ENCODE measurements at places on chromosomes 12 and 14.
A peak's percentile ranks its signal among the peaks of the same experiment; 100 is the strongest.

DNA sequence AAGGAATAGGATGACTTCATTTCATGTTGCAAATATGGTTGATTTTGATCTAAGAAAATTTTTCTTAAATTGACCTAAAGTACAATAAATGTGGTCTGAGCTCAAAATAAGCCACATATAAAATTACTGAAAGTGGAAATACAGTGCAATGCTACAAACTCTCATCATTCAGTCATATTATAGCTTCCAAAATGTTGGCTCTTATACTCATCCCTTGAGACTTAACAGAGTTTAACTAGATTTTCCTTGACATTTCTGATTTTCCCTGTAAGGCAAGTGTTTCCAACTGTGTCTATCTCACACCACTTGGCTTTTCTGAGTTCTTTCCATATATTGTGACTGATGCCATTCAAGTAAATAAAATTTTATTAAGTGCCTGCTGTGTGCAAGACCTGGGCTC is 123.7 kb upstream of the NTF3 start:
- no peak for DNase-seq

DNA sequence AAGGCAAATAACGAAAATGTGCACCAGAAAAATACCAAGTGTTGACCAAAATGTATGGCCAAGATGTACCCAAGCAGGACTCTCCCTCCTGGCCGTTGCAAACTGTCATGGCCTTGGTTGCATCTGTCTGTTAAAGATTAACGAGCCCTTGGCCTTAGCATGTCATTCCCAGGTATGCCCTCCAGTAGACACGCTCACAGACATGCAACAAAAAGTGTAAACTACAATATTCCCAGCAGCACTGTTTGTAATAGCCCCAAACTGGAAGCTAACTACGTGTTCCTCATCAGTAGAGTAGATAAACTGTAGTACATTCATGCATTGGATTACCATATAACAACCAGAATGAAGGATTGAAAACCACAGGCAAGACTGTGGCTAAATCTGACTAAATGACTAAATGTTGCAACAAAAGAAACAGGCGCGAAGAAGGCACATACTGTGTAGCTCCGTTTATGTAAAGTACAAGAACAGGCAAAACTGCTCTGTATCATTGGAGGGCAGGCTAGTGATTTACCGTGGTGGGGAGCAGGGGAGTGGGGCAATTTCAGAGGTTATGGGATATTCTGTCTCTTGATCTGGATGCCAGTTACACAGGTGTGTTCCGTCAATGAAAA is 232.8 kb upstream of the DIO3 start:
- DNase-seq = no peak

- no peak for DNase-seq
Measured at GRCh38 chr14:95261616-95262510, 57.8 kb downstream of the CLMN start.

DNA sequence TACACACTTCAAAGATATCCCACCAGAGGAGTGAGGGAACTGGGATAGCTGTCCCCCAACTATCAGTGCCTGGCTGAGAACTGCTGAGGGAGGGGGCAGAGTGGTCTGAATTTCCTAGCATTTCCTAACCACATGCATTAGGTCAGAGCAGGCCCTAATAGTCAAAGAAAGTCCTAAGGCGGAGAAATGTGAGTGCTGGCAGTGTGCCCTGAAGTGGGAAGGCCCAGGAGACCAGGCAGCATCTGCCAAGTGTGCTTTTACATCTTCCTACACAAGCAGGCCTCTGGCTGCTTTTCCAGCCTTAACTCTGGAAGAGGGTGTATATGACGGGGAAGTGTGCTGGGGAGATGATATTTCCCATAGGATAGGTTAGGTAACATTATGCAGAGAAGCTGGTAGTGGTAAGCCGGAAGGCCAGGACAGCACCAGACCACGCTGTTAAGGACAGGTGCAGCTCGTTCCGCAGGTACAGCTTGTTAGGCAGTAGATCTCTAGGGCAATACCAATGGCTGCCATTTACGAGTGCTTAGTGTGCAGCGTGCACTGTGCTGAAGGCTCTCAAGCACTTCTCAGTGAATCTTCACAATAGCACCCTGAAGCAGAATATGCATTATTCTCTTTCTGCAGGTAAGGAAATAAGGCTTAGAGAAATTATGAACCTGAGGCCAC is 9.1 kb upstream of the CCDC198 start:
- no peak for DNase-seq

- no peak for DNase-seq
Measured at GRCh38 chr12:57893431-57894353, 47.2 kb upstream of the CTDSP2 start.

DNA sequence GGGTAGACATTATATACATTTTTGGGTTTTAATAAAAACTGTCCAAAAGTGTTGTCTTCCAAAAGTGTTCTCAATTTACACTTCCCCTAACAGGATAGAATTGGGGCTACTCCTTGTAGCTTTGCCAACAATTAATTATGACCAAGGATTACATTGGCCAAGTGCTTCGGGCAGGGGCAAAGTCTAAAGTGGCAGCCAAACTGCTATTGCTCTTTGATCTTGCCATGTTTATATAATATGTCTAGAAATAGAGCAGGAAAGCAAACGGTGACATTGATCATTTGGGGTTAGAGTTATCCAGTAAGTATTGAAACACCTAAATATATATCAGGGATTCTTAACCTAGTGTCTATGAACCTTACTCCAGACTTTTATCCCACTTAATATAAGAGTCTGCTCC is 31.2 kb upstream of the IGF1 start:
- DNase-seq = no peak

DNA sequence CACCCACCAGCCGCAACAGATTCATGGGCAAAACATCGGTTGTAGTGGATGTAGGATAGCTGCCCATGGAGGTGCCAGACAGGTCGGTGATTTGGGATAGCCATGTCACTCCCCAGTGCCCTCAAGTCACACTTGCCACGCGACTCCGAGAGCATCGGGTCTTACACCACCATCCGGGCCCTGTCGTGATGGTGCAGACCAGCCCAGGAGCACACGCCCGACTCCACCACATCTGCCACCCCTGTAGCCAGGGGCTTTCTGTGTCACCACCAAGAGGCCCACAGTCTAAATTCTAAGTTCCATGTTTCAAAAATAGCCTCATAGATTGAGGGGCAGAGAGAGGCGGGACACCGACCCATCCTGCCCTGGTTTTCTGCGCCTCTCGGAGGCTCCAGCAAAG is 18.0 kb downstream of the FOXN4 start:
- no peak for DNase-seq

DNA sequence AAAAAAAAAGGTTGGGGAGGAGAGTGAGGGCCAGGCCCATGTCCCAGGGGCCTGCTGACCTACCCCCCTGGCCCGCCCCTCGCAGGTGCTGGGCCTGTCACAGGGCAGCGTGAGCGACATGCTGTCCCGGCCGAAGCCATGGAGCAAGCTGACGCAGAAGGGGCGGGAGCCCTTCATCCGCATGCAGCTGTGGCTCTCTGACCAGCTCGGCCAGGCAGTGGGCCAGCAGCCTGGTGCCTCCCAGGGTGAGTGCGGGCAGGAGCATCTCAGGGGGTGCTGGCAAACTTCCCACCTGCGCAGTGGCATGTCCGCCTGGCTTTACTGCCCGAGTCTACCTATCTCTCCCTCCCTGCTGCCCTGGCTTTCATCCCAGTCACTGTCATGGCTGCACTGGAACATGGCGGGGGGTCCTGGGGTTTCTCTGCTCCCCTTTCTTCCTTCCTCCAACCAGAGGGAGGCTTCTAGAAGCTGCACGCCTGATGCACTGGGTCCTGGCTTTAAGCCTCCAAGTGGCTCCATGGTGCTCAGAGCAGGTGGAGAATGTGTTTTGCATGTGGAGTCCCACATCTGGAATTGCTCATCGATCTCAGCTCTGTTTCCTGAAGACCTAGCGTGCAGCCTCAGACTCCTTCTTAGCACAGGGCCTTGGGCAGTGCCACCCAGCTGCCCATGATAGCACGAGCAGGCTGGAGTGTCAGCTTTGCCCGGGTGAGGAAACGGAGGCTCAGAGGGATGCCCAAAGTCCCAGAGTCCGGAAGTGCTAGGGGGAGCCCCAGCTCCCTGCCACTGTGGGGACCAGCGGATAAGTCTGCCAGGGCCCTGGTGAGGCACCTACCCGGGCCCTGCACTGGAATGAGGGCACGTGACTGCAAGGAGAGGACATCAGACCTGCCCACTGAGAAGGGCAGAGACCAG is 46.3 kb downstream of the PHETA1 start:
- DNase-seq = peak; percentile 28

DNA sequence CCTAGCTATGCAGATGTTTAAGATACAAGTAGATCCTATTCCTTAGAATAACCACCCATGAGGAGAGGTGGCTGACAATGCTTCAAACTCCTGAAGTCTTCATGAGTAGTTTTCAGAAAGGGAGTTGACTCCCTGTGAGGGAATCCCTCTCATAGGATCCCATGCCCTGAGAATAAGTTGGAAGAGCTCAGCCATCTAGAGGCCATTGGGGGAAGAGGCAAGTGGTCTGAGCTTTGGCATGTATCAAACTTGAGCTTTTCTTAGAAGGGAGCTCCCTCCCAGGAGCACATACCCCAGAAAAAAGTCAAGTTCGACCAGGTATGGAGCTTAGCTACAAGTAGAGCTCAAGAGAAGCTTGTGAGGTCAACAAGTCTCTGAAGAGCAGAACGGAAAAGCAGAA is 165.7 kb upstream of the RBM19 start:
- DNase-seq = no peak

DNA sequence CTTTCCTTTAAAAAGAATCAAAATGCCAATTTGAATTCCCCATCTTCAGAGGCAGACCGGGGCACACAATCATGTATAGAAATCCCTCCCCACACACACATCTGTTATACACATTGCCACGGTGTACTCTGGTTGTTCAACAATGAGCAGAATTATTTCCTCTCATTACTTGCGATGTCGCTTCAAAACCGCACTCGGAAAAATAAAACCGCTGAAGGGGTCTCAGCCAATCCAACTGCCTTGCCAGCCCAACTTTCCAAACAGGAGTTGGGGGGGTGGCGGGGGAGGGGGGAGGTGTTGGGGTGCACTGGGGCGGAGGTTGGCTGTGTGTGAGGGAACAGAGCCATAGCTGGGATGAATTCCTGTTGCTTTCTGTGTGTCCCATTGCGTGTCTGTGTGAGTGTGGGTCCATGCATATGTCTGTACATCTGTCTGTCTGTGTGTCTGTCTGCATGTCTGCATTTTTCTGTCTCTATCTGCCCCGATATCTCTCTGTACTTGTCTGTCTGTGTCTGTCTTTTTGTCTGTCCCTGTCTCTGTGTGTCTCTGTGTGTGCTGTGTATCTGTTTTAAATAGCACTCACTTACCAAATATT is 163.6 kb upstream of the TBX3 start:
- DNase-seq = no peak

- no peak for DNase-seq
Measured at GRCh38 chr12:103314786-103315185, 181.0 kb downstream of the C12orf42 start.

GRCh38 chr12:89353188-89353822 is 1.0 kb upstream of the DUSP6 start:
- peak; percentile 58 for DNase-seq

GRCh38 chr12:113103756-113104450 is 31.7 kb downstream of the RASAL1 start:
- no peak for DNase-seq

DNA sequence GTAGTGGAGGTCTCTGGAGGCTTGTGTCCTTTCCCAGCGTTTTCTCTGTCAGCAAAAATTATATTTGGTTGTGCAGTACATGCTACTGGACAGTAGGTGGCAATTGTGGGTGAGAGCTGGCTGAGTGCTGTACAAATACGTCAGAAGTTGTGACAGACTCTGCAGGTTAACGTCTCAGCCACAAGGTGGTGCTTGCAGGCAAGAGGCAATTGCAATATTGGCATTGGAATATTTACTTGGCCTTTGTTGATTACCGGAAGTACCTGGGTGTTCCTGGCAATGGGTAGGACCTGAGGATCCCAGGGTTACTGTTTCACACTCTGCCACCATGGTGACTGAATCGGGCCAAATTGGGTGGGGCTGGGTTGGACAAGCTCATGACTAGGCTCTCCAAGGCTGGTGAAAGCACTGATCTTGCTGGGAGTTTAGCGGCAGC is 333.9 kb upstream of the LMO3 start:
- peak; percentile 75 for DNase-seq

DNA sequence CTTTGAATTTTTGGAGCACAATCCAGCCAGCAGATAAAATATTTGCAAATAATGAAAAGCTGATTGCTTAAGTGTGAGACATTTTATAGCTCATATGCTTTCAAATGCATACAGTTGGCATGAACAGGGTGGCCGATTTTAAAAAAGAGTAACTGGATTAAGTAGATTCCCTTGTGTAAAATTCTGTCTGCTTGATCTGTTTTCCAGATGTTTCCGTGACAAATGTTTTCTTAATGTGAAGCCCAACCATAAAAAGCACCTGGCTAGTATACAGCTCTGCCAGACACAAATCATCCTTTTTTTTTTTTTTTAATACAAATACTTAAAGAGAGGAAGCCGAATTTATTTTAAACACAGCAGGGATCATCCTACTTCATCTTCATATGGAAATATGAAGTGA is 440.7 kb downstream of the CCER1 start:
- DNase-seq = no peak

- DNase-seq = no peak
Measured at GRCh38 chr12:49293056-49293956, 1.6 kb upstream of the PRPH start.

DNA sequence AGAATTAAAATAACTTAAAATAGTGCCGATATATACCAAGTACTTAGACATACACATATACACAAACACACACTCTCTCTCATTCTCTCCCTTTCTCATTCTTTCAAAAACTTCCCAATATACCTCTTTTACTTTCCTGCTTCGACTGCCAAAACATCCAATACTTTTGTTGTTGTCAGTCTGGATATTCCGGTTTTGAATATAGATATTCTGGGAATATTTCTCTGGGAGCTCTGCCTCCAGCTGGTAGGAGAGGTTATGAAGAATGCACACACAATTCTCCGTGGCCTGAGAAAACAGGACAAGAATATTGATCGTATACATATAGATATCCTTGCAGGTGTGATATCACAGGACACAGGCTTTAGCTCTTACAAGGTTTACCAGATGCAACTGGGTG is 66.6 kb upstream of the YARS2 start:
- DNase-seq = no peak

DNA sequence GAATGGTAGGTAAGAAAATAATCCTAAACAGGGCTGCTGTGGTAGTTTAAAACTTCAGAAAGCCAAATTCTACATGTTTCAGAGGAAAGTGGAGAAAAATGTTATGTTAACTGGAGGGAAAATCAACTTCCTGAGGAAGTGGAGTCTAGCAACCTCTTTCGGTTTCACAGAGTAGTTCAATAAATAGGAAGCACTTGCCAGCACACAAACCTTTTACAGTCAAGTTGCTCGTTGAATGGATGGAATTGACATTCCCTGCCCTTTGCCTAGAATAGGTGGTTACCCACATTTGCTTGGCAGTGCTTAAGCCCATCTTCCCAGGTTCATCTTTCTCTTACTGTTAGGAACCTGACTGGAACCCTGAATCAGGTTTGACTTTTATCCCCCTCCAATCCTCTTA is 15.9 kb downstream of the ANKRD13A start:
- no peak for DNase-seq

GRCh38 chr14:76904740-76905569 is 78.7 kb downstream of the LRRC74A start:
- no peak for DNase-seq

All from NCI-H2029 treated with DMSO at 0.1 percent for 48 hours (cell line).